ENCODE measurements at places on chromosomes 13 and 19.

DNA sequence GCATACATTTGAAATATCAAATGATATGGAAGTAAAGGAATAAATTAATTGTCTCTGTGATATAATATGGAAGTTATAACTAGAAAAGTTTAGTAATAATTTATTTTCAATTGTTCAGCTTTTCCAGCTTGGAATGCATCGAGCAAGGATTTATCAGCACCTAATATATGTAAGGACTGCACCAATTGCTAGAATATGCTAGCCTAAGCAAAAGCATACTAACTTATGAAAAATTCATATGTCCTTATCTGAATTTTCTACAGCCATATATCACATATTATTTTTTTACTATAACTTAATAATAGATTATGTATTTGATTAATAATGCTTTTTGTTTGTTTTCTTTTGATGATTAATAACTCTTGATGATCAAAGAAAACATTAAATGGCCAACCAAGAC is 849.2 kb upstream of the GPC6 start:
- no peak for DNase-seq

- no peak for DNase-seq
Observed at GRCh38 chr13:47679401-47679800, 321.7 kb downstream of the SUCLA2 start.

- no peak for DNase-seq
Observed at GRCh38 chr19:15320116-15320515, 12.2 kb downstream of the BRD4 start.

DNA sequence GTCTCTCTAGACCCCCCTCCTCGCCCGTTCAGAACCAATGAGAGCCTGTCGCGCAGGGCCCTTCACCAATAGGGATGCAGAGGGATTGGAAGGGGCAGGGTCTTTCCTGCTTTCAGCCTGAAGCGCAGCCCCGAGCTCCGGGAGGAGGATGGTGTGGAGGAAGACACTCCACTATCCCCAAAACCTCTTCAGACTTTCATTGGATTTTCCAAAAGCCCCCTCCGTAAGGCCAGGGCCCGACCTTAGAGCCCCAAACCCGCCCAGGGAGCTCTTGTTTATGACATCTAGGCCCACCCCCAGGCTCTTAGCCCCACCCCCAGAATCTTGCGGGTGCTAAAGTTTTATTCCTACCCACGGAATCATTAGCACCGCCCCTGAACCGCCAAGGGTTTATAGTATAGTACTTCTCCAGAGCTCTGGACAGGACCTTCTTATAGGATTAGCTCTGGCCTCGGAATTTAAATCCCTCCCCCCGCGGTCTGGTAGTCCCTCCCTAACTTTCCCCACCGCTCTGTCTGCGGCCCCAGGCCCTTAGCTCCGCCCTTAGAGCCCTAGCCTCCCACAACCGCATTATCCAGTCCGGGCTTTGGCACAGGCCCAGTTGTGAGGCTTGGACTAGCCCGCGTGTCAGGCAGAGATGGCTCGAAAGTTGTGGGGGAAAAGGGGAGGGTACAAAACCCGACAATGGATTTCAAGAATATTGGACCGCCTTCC is 6.6 kb upstream of the EML2 start:
- DNase-seq: no peak

- no peak for DNase-seq
Observed at GRCh38 chr19:16324384-16325160, at the start of gene KLF2. Gene KLF2, plus strand, starts transcription at chr19:16324826. Its CDS starts 98 bp downstream, at chr19:16324924.

- no peak for DNase-seq
Observed at GRCh38 chr13:98415326-98416070, 161.4 kb downstream of the STK24 start.

GRCh38 chr13:22776394-22777186 is 404.2 kb upstream of the SGCG start:
- DNase-seq: no peak

DNA sequence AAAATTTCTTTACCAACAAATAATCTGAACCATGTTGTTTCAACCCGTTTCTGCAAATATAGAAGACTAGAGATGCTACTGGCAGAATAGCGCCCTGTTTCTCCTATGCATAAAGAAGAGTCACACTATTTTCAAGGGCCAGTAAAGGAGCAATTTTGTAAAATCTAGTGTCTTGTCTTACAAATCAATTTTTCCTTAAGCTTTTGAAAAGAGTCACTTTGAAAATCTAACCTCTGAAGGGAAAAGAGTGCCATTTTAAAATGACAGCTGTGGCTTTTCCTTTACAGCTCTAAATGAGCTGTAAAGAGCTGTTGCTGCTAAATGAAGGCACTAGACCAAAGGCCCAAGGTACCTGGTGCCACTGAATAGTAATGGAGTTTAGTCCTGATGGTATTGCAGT is 16.9 kb upstream of the GTF2F2 start:
- DNase-seq: no peak

- DNase-seq: no peak
Observed at GRCh38 chr19:46967578-46968032, 52.0 kb upstream of the NPAS1 start.

DNA sequence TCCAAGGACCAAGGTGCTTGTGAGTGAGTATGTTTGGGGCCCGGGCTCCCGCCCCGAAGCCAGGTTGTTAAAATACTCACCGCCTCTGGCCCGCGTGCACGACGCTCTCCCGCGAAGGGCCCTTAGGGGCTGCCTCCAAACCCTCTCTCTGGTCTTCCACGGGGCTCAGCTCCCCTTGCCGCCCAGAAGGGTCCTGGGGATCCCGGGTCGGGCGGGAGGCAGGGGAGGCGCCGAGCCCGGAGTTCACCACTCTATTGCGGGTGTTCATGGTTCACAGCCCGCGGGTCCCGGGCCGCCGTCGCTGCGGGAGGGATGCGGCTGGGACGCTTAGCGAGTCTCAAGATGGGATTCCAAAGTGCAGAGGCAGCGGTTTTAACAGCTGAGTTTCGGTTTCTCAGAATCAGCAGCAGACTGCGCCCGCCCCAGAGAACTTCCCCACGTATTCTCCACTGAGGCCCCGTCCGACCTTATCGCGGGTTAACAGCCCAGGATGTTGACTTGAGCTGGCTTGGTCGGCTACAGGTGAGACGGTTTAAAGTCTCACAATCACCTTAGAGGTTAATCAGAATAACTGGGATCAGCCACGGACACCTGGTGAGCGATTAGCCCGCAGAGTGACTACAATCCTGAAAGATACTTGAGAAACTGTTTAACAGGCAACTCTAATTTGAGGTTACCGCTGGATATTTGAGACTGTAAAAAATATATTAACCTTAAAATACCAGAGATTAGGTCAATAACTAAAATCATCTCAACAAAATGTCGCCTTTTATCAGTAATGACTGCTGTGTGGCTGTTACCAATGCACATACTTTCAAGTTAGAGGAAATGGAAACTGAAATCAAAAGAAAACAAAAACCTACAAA is at the start of gene EPSTI1:
Gene EPSTI1, minus strand, starts transcription at position 344 of the 866 bp plus-strand sequence. Its CDS starts 76 bp downstream, at position 268.
- no peak for DNase-seq

DNA sequence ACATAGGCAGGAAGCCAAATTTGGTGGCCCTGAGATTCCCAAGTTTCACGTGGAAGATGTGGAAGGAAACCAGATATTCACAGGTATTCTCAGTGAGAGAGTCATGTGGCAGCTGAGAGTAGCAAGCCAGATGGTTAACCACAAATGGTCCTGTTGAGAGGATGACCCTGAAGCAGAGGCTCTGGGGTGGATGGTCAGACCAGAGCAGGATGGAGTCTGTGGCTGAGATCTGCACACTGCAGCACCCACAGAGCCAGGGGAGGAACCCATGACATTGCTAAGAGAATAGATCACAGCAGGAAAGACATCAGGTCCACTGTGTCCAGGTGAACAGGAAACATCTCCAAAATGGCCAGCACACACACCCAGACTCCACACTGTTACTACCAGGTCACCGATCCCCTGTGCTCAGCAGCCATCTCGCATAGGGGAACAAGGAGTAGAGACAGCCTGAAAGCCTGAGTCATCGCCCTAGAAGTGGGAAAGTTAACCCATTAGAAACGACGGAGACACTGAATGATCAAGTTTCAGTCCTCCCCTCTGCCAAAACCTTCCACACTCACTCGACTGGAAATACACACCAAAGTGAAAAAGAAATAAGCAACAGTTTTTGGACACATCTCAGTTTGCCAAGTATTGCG is 160.0 kb downstream of the RBM26 start:
- DNase-seq: no peak

GRCh38 chr13:82571653-82572052 is 1310.6 kb downstream of the SLITRK1 start:
- DNase-seq: no peak

GRCh38 chr19:1745589-1746031 is 7.7 kb upstream of the ONECUT3 start:
- no peak for DNase-seq

- DNase-seq: no peak
Observed at GRCh38 chr13:108357228-108357627, 87.7 kb downstream of the TNFSF13B start.

- DNase-seq: no peak
Observed at GRCh38 chr13:94267581-94268366, 211.7 kb downstream of the DCT start.

DNA sequence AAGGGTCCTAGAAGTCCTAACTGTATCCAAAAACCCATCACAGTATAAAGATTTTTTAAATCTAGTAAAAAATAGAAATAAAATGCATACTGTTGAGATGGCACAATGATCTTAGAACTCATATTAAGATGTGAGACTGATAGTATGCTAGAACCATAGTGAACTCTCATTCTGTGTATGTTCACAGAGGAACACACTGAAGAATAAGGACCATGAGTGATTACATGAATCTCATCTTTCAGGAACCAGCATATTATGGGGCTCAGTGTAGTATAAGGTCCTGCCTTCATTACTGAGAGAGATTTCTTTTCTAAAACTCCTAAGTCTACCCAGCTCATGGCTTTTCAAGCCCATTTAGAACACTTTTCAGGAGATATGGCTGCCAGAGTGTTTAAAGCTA is 59.8 kb upstream of the RFC3 start:
- DNase-seq: no peak

DNA sequence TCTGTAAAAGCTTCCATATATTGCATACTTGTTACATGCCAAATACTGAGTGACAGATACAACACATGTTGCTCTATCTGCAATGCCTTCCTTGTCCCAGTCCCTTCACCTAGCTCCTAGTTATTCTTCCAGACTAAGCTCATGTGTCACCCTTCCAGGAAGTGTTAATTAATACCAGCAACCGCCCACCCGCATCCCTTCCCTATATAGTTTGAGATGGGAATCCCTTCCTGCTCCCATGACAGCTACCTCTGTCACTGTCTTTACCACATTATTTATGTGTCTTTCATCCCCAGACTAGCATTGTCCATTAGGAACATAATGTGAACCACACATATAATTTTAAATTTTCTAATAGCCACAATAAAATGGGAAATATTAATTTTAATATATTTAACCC is 49.5 kb upstream of the FRY start:
- DNase-seq: no peak

GRCh38 chr19:51777570-51778462 is 16.8 kb downstream of the FPR2 start:
- DNase-seq: peak; percentile 68

GRCh38 chr19:17112271-17112670 is 36.7 kb downstream of the MYO9B start:
- no peak for DNase-seq

DNA sequence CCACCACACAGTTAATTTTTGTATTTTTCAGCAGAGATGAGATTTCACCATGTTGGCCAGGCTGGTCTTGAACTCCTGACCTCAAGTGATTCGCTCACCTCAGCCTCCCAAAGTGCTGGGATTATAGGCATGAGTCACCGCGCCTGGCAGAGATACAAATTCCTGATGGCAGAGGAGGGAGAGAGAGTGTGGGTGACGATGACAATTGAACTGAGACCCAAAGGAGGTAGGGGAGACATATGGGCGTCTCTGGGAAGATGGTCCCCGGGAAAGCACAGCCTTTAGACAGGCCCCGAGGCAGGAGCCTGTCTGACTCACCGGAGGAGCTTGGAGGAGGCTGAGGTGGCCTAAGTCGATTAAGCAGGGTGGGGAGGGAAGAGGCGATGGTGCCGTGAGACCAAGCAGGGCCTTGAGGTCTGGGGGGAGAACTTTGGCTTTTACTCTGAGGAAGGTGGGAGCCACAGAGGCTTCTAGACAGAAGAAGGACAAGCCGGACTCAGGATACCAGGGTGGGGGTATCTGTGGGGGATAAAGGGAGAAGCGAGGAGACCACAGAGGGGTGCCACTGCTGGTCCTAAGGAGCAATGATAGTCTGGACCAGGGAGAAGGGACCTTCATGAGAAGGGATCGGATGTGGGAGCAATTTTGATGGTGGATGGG is 38.2 kb downstream of the ARRDC2 start:
- DNase-seq: peak; percentile 35

GRCh38 chr13:52600666-52601065 is 41.6 kb upstream of the HNRNPA1L2 start:
- DNase-seq: no peak

DNA sequence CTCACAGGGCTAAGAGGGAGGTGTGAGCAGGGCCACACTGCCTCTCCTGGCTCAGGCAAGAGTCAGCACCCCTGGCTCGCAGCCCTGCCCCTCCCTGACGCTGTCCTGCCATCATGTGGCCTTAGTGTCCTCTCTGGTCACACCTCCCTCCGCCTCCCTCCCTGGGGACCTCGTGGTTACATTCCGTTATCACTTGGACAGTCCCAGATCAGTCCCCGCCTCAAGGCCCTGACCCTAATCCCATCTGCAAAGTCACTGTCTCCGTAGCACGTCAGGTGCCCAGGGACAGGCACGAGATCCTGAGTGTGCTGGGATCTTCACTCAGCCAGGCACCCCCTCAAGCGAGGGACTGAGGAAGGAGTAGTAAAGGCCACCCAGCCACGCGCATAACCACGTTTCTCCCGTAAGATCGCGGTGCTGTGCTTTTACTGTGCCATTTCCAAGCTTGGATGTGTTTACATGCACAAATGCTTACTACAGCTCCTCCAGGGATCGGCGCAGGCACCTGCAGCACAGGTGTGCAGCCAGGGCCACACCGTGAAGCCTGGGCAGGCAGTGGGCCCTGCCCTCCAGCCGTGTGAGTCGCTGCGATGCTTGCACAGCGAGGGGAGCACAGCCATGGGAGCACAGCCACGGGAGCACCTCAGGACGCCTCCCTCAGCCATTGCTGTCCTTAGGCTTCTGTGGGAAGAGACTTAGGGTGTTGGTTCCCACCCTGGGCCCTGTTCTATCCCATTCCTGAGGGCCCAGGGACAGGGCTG is 10.7 kb upstream of the TMEM255B start:
- no peak for DNase-seq

DNA sequence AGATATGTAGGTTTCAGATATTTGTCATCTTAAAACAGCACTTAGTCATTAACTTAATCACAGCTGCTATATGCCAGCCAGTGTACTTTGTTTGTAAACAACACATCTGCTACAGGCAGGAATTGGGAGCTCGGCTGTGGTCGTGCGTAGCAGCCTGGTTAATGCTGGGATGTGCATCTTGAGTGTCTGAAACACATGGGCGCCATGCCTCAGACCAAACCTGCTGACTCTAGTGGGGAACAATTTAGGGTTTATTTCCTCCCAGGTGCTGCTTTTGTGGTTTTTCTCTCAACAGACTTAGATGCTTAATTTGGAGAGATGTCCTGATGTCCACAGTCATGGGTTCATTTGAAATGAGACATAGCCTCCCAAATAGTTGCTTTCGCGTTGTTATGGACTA is 238.5 kb upstream of the TMTC4 start:
- DNase-seq: no peak
